Femur (tissue), 1 donor: ENCODE measurements at places on chromosomes 7 and 10.

GRCh38 chr10:14385596-14386593 is 55.2 kb upstream of the FRMD4A start:
- DNase-seq = no peak

DNA sequence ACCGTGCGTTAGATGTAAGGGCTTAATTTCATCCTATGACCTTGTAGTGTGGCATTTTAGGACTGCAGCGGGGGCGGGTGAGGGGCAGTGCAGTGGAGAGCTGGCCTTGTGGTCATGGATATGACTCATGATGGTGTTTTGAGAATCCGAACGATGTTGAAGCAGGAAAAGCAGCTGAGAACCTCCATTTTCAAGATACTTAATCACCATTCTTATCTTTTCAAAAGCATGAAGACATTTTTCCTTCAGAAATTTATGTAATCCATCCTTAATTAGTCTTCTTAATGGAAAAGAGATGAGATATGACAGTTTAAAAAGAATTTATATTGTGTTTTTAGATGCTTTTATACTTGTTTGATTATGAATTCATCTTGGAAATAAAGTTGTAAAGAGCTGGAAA is 9.6 kb downstream of the ATP5F1C start:
- DNase-seq = no peak

- no peak for DNase-seq
These were observed 525.1 kb downstream of the KIF20B start for GRCh38 chr10:90226517-90226916.

- DNase-seq = no peak
These were observed 157.5 kb upstream of the TNS3 start for GRCh38 chr7:47739301-47739875.

DNA sequence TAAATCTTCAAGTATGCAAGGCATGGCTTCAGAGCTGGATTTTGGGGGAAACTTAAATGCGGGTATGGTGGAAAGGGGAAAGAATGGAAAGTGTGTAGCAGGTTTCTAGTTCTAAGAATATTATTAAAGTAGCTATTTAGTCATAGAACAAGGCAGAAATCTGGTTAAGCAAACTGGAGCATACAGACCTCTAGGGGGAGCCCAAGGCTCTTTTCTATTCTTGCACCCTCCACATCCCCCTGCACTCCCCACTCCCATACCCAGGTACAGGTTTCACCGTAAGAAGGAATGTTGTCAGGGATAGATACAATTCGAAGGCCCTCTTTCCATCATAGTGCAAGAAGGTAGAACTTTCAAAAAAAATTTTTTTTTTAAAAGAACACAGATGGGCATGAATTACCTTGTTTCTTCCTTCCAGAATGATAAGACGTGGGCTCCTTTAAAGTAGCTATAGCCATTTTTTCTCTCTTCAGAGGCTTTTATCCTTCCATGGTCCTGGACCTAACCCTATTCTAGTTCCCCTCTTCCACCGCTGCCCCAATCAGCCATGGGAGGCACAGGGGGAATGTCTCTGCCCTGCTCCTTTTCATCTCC is 41.5 kb upstream of the SMIM30 start:
- no peak for DNase-seq

DNA sequence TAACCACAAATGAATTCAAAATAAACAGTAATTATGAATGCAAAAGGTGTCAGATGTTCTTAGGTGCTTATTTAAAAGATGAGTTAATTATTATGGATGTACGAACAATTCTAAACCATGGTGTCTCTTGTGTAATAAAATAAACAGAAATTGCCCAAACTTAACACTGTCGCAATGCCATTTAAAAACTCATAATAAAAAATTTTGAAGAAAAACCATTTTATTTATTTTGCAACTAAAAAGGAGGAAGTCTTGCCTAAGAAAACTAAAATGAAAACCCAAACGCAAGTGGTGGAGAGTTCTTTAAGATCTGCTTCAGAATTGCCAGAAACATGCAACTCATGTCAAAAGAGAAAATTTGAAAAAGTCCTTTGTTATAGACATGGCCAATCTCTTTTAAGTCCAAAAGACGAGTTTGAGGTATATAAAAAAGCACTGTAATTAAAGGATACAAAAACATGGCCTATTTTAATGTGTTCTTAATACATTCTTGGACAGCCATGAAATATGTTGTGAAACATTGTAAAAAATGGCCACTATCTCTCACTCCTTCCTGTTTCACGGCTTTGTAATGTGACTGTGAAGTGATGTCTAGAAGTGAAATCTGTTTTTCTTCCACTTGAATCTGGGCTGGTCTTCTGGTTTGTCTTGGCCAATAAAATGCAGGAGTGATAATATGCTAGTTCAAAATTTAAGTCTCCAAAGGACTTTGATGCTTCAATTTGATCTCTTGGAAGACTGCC is 322.9 kb downstream of the PRPF18 start:
- no peak for DNase-seq

GRCh38 chr10:102578782-102579181 is 65.5 kb upstream of the TRIM8 start:
- no peak for DNase-seq

GRCh38 chr7:142248166-142249160 is 9.4 kb downstream of the PRSS58 start:
- DNase-seq = no peak

DNA sequence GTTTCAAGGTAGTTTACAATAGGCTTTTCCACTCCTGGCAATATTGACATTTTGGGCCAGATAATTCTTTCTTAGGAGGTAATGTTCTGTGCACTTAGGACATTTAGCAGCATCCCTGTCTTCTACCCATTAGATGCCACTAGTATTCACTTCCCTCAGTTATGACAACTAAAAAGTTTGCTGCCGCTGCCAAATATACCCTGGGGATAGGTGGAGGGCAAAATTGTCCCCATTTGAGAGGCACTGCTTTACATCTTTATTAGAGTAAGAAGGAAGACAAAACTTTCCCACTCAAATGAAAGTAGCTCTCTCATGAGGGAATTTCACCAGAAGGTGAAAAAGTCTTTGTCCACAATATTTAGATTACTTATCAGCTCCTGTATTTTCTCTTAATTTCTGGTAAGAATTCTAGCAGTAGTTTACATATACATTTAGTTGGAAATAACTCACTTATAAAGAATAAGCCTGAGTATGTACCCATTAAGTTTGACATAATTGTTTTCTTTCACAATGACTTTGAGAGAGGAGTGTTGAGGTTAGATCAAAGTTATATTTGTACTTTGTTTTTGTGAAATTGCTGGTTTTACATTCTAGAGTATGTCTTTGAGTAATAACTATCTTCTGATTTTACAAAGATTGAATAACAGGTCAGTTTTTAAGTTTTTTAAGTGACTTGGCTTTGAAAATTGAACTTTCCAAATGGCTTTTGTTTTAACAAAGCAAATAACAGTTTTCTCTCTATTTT is 46.0 kb downstream of the HELLS start:
- no peak for DNase-seq
